ENCODE measurements at places on chromosomes 11 and 22. TPM values are rescaled to one million over a fixed set of nuclear protein-coding genes. Genes with fewer than 3 reads are reported as not detected.
A peak's percentile ranks its signal among the peaks of the same experiment; 100 is the strongest.

PPP6R2 gene
- 45.3 TPM for total RNA-seq

ANO1 gene
- total RNA-seq, result 5.7 TPM

SNAP29 gene
- 30.8 TPM for total RNA-seq

DEUP1 gene
- total RNA-seq, result not detected

MMP12 gene
- 0.29 TPM for total RNA-seq

OR56A1 gene
- total RNA-seq, result 0.03 TPM

GGT5 gene
- 45.4 TPM for total RNA-seq

OR52A1 gene
- total RNA-seq, result not detected

GUCY1A2 gene
- total RNA-seq, result 6.9 TPM

LRRC4C gene
- total RNA-seq, result 1.5 TPM

DNA sequence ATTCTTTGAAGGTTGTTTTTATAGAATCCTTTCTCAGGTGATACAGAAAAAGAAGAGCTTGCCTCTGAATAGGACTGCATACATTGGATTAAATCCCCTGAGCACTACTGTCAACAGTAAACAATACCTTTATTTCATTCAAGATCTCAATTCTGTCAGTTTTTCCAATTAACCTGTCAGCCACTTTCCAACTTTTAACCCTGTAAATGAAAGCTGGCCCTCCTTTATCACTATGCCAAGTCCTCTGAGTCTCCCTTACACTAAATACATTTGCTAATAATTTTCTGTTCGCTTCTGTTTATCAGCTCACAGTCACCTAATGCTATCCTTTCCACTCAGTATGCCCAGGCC, 213.7 kb upstream of the ARHGAP42 start:
- no peak for DNase-seq

DNA sequence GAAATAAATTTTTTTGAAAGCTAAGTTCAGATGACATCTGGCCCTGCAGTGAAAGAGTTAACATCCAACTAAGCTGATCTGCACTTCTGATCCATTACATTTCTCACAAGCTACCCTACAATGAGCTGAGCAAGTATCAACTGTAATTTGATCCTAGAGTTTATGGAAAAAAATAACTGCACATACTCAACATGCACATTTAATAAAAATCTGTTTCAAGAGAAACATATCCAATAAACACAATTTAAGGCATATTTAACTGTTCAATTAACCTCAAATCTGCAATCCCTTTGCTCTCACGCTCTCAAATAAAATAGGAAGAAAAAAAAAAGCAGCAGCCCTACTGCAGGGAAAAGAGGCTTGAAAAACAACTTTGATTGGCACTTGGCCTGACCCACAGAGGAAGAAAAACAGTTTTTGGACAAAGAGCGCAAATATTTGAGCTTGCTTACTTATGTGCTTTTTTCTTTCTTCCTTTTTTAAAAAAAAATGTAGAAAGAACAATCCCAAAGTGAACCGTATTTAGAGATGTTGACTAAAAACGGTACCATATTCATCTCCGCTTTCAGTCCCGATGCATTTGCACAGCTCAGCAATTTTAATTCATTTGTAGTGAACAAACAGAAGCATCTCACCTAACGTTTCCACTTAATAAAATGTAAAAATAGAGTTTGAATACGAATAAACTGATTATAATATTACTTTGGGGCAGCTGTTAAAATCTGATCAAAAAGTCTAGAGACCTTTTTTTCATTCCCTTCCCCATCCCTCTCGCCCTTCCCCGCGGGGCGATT, 1.6 kb downstream of the SESN3 start:
- no peak for DNase-seq

GRCh38 chr11:16226245-16226644, 130.1 kb downstream of the SOX6 start:
- no peak for DNase-seq

GRCh38 chr11:22208151-22208858, 15.4 kb downstream of the ANO5 start:
- DNase-seq, result no peak

DNA sequence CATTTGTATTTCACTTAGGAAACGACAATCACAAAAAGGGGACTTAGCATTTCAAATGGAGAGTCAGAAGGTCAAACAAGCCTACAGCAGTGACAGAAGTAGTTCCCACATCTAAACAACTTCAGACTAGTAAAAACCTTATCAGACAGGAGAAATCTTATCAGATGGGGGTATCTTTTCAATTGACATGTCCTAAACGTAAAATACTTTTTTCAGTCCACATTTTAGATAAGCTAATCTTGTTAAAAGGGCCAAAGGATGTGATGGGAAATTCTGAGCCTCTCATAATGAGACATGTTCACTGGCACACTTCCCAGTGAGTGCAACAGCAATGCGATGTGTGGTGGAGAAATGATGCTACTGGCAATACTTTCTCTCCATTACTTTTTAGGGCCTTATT, 2.4 kb downstream of the MAPK1 start:
- DNase-seq, result peak; percentile 26

GRCh38 chr22:50315289-50316113, 8.1 kb upstream of the PLXNB2 start:
- no peak for DNase-seq

- no peak for DNase-seq
These were observed 19.4 kb upstream of the LMO1 start for GRCh38 chr11:8283100-8283464.

DNA sequence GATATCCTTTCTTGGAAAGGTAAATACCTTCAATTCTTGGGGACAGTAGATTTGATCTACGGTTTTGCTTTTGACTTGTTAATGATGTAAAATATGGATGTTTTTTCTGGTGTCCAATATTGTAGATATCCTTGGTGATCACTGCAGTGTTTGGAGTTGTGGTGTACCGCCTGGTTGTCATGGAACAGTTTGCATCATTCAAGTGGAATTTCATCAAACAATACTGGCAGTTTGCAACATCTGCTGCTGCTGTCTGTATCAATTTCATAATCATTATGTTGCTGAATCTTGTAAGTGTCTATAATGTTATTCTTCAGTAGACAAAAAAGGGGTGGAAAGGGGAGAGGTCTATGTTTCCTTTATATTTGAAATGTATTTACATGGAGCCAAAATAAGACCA, 27.4 kb upstream of the MUC15 start:
- DNase-seq, result no peak

- peak; percentile 11 for DNase-seq
These were observed 214.0 kb upstream of the B3GAT1 start for GRCh38 chr11:134626032-134626431.

DNA sequence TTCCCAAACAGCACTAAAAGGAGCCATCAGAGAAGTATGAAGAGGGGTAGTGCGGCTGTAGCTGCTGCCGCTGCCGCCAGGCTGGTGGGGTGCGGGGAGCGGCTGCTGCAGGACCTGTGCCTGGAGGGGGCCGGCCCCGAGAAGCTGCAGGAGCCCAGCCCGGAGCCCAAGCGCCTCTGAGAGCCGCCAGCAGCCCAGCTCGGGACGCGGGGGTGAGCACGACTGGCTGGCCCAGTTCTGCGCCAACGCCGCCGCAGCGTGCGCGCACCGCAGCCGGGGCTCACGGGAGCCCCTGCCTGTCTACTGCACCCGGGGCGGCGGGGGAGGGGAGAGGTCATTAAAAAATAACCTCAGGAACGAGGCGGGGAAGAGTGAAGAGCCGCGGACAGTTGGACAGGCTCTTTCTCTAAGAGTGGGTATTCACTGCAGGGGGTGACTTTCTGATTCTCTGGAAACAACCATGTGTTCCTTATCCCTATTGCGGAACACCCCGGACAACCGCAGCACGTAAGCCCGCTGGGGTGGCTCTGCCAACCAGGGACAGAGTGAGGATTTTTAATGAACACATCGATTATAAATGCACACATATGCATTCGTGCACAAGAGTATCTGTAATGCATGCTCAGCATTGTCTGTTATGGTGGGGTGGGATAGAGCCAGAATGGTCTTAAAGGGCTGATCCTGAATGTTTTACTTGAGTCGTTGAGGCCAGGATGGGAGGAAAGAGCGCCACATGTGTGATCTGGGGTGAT, 453 bp downstream of the GAS2 start:
- DNase-seq, result no peak

DNA sequence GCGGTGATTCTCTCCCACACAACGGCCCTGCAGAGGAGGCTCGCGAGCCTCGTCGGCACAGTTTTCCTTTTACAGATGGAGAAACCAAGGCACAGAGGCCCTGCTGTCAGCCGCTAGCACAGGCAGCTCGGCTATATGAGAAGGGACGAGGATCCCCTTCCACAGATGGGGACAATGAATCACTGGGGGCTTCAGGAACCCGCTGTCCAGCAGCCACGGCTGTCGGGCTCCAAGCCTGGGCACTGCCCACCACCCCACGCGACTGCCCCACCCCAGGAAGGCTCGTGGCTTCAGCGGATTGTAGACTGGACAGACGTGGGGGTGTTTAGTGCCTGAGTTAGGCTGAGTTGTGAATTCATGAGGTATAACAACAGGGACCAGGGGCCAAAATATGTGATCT, 17.2 kb upstream of the FGF3 start:
- DNase-seq, result peak; percentile 64

DNA sequence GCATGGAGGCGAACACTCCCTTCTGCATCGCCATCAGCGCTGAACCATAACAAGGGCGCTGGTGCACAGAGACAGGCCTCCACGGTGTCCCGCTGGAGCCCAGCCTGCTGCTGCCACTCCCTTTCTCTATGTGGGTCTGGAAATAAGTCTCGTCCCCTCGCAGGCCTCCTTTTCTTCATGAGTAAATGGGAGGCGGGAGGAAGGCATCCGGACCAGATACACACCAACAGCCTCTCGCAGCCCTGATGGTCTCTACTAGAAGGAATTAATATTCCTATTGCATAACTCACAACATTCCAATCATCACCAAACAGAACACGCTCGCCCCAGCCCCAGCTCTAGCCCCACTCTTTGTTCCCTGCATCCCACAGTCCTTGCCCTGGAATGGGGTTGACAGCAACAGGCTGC, 14.9 kb downstream of the RASD2 start:
- no peak for DNase-seq

GRCh38 chr22:39212721-39213376, 31.9 kb downstream of the PDGFB start:
- DNase-seq, result no peak

All from mesenteric fat pad (tissue), 1 donor.